ENCODE measurements at places on chromosomes 1 and 21.

- DNase-seq, result no peak
Measured at GRCh38 chr1:45802343-45803298, 791 bp upstream of the MAST2 start.

- DNase-seq, result no peak
Measured at GRCh38 chr1:42962641-42963377, 4.1 kb upstream of the SLC2A1 start.

GRCh38 chr1:68820151-68820550 is 323.3 kb upstream of the DEPDC1 start:
- no peak for DNase-seq

GRCh38 chr1:202023001-202023433 is 12.6 kb downstream of the ELF3 start:
- no peak for DNase-seq

DNA sequence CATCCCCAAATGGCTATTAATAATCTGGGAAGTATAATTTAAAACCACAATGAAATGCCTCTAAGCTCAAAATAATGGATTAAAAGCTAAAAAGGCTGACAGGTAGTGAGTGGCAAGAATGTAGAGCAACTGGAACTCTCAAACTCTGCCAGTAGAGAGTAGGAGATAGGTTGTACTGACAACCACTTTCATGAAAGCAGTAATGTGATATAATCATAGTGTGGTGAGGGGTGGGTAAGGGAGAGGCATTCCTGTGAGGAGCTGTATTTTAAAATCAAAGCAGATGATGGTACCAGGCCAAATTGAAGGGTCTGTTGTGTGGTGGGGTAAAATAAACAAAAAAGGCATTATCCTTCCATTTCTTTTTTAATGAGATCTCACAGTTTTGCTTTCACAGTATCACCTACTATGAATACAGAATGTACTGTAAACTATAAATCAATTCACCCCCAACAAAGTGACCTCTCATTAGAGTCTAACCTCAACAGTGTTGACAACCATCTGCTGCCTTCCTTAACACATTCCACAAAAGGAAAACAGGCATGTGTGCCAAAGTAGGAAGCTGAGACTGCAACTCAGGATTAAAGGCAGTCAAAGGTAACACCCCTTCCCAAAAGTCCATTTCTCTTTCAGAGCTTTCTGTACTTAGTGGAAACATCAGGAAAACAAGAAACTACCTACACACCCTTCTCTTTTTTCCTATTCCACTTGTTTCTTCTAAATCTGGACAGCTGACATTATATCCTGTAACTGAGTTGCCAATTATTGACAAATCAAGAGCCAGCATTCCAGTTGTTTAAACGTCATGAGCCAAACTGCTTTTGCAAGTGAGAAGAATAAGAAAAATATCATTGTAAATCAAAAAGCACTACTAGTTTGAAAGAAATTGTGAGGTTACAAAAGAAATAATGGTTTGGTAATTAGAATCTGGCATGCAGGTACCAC is 130.8 kb downstream of the FAF1 start:
- no peak for DNase-seq

DNA sequence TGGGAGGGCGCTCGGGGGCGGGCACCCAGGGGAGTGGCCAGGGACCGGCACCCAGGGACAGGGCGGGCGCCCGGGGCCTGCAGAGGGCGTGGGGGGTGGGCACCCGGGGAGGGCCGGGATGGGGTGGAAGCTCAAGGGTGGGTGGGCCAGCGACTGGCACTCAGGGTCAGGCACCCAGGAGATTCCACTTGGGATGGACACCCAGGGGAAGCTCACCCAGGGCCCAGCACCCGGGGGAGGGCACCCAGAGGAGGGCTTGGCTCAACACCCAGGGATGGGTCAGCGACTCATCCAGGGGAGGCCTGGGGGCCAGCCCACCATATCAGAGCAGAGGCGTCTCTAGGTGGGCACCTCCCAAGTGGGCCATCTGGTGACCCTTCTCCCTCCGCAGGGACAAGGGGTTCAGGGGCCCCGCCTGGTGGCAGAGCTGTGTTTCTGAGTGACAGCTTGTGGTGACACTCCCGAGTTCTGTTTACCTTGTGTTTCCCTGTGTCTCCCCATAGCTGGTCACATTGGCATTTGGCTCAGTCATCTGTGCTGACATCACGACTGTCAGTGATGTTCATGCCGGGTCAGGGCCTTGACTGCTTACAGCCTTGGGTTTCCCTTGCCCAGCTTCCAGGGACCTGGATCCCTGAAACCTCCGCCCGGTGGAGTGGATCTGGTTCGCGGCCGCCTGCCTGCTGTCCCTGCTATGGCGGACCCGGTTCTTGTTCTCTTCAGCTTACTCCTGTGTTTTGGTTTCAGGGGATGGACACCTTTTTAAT is 749 bp downstream of the IBA57 start:
- DNase-seq, result peak; percentile 22

DNA sequence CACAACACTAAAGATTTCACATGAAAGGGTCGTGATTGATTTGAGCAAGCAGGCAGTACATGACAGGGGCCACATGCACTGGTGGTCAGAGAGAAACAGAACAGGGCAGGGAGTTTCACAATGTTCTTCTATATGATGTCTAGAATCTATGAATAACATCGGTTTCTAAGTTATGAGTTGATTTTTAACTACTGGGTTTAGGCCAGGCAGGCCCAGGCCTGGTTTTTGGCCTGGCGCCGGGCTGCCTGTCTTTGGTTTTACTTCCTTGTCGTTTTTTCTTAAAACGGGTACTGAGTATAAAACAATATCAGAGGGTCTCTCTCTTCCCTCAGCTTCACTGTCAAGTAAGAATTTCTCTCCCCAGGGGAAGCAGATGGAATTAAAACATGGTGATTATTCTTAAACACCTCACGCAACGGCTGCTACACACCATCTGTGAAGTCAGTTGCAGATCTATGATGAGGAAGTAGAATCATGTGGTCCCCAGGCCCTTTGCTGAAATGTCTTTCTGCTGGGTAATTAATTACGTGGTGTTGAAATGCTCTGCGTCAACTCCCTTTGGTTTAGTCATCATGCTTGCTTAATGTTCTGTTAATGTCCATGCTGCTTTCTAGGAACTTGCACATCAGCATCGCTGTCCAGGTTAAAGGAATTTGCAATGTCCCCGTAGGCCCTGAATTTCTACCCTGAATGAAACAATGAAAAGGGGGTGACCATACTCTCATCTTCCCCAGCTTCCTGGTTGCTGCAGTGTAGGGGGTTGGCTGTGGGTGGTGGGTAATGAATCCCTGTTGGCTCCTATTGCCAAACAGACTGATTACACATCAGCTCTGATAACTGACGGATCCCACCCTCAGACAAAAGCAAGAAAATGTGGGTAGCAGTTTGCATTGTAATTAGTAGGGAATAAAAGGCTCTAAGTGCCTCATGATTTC is 70.3 kb downstream of the SERINC2 start:
- no peak for DNase-seq

DNA sequence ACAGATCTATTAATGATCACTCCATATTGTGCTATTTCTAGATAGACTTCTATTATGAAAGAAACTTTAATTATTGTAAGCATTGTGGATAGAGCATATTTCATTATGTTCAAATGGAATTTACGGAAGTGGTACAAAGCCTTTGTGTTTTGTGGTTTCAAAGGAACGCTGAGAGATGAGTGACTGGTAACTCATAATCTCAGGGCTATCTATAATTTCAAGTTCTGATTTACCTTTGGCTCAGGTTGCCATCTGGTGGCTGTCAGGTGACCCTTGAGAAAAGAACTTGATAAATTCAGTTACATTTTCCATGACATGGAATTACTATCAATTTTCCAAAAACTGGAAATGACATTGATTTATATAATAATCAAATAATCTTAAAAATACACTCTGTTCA is 12.2 kb downstream of the NTNG1 start:
- no peak for DNase-seq

GRCh38 chr1:21550097-21550496 is 40.9 kb downstream of the ALPL start:
- DNase-seq, result no peak

DNA sequence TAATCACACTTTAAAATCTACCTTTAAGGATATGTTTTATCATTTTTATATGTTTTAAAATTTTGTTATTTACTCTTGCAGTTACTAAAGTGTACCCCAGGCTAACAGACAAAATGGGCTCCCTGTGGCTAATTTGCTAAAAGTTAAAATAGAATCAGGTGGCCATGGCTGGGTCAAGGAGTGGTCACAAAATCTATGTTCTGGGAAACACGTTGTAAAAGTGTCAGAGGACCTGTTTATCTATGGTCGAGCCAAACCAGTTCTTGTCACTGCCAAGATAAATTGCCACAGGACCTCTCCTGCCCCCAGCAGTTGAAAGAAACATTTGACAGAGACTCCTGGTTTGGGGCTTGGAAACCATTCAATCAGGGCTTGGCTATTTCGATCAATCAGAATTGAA is 21.2 kb upstream of the TTLL7 start:
- no peak for DNase-seq
